ENCODE measurements at places on chromosomes 16 and 17.

GRCh38 chr17:6462692-6463091 is 18.4 kb downstream of the PIMREG start:
- no peak for DNase-seq

DNA sequence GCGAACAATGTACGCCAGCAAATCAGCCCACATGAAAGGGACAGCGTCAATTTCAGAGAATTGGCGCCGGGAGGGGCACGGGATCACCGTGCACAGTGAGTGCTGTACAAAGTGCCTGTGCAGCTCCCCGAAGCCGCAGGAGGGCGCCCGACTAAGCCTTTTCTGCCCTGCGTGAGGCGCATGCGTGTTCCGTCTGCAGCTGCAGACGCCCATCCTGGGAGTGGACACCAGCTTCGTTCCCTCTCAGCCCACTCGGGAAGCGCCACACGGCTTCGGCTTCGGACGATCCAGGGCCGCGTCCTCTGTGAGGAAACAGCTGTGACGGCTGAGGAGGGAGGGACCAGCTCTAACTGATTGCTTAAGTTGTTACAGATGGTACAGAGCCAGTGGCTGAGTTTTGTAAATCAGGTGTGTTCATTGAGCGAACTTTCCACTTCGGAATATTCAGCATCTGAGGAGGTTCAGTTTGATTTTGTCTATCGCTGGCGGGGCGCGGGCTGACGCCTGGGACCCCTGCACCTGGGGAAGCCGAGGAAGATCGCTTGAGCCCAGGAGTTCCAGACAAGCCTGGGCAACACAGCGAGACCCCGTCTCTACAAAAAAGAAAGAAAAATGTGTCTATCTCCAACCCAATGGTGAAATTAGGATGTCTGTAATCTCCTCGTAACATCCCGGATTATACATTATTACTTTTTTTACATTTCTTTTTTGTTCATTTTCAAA is 15.4 kb upstream of the ZNF287 start:
- DNase-seq: peak; percentile 93

GRCh38 chr17:48985436-48986245 is 11.5 kb upstream of the IGF2BP1 start:
- no peak for DNase-seq

DNA sequence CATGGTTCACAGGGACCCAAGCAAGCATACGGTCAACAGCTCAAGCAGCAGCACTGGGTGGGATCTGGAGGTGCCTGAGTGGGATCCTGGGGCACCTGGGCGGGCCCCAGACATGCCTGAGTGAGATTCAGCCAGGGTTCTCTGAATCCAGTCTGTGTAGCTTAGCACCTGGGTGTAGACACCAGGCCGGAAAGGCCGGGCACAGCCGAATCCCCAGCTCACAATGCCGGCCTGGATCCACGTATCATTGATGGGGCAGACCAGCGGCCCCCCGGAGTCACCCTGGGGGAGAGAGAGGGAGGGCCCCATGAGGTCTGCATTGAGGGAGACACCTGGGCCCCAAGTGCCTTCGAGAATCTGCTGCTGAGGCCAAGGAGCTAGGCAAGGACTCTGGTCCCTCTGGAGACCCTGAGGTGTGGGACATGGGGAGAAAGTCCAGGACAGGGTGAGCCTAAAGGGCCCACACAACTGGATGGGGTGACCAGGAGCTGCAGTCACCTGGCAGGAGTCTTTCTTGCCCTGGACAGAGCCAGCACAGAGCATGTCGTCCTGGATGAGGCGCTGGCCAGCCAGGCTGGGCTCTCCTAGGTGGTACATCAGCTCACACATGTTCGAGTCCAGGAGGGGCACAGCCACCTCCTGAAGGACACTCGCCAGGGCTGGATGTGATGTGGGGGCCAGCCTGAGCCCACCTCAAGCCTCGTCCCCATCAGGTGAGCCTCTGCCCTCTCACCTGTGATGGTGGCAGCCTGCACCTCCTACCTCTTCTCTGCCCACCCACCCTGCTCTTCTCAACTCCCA is 9.7 kb downstream of the ZG16B start:
- DNase-seq: no peak

DNA sequence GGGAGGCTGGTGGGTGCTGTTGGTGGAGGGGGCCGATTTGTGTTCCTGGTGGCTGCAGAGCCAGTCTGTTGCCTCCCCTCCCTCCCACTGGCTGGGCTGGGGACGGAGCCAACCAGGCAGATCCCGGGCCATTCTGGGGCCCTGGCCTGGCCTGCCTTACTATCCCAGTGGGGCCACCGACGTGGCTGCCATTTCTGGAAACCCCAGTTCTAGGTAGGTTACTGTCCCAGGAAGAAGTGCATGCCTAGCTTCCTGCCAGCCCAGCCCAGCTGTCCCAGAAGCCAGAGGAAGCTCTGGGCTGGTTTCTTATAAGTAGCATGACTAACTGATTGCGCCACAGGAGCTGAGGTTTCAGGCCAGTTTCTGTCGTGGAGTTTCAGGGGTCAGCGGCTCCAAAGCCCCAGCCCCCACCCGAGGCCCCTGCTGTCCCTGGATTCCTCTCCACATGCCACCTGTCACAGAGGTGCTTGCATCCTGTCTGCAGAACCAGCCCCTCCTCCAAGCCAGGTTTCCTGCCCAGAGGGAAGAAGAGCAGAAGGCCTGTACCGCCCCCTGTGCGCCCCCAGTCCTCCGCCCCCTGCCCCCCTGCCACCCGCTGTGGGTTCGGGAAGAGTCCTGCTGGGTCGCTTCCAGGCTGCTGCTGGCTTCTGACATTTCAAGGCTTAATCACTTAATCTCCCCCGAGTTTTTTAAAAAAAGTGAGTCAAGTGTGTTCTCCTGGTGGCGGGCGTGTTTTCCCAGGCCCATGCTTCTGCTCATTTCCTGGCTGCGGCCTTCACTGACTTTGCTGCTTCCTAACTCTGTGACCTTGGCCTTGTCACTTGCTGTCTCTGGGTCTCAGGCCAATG is 13.2 kb downstream of the IL4R start:
- peak; percentile 75 for DNase-seq

- no peak for DNase-seq
Observed at GRCh38 chr17:50118076-50118827, 11.7 kb downstream of the SAMD14 start.

DNA sequence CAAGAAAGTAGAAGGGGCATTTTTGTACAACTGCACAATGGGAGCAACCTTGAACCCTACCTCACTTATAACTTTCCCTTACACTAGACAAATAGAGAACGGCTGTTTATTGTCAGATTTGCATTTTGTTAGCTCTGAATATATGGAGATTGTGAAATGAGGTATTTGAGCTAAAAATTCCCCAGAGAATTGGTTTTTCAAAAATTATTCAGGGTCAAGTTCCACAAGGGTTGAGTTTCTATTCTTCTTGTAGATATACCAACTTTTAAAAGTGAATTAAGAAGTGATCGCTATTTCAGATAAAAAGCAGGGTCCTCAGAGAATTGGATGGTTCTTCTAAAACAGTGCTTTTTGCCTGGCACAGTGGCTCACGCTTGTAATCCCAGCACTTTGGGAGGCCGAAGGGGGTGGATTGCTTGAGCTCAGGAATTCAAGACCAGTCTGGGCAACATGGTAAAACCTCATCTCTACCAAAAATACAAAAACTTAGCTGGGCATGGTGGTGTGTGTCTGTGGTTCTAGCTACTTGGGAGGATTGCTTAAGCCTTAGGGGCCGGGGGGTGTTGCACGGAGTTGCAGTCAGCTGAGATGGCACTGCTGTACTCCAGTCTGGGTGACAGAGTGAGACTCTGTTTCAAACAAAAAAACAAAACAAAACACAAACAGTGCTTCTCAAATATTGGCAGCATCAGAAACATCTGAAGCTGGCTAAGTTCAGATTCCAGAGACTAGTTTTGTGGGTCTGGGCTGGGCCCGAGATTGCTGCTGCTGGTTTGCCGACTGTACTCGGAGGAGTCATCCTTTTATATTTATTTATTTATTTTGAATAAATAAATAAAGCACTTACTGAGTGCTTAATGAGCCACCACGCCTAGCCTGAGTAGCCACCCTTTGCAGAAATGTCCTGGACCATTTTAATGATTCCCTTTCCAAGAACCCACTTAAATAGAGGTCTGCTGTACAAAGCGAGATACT is 50.9 kb downstream of the PECAM1 start:
- no peak for DNase-seq

DNA sequence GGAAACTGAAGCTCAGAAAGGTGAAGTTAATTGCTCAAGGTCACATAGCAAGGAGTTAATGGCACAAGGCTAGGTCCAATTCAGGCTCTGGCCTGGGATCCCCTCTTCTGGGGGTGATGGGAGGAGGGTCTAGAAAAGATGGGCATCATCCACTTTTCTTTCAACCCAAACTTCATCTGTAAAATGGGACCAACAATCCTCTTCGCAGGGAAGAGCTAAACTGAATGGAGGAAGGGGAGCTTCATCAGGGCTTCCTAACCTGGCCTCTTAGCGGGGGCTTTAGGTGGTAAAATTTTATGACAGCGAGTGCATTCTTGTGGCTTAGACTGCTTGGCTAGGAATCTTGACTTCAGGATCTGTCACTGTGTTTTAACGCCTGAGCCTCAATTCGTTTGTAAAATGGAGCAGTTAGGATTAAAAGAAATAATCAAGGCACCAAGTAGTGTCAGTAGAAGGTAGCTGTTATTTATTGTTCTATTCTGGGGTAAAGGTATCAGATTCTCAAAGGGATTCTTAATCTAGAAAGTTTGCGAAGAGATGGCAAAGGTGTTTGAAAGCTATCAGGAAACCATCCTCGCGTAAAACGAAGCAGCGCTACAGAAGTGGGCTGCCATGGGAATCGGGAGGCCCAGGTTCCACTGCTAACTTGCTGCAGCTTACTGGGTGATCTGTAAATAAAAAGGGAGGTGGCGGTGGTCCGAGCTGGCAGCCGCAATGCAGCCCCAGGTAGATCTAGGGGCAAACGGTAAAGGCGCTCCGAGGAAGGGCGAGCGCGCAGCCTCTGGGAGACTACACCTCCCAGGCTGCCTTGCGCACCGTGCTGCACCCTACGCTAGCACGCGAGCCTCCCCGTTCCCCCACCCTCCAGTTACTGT is 1.5 kb upstream of the SRCAP start:
- DNase-seq: no peak

DNA sequence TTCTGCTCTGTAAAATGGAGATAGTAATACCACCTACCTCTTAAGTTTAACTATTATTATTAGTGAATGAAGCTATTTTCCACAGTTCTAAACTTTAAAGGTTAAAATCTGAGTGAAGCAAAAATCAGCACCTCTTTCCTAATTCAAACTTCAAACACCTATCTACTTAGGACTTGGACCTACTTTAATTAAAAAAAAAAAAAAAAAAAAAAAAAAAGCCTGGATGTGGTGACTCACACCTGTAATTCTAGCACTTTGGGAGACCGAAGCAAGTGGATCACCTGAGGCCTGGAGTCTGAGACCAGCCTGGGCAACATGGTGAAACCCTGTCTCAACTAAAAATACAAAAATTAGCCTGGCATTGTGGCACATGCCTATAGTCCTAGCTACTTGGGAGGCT is 5.0 kb upstream of the KANSL1 start:
- no peak for DNase-seq

DNA sequence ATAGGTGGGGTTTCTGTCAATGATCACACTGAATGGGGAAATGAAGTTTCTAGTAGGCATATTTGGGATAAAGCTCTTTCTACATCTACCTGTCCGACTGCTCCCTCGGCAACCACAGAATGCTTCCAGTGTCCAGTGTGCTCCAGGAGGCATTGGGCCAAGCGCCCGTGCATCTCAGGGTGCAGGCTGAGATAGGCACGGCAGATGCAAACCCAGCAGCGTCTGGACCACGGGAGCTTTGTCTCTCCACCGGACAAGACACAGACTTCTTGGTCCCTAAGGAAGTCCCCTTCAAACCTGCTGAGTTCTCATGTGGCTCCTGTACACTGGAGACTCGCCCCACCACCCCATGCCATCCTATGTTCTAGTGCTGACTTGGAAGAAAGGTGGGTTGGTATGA is 202.8 kb downstream of the RPTOR start:
- DNase-seq: no peak

- peak; percentile 62 for DNase-seq
Observed at GRCh38 chr17:28227316-28228108, 91.5 kb upstream of the TMEM97 start.

GRCh38 chr16:5216441-5217080 is 119.0 kb upstream of the EEF2KMT start:
- no peak for DNase-seq

GRCh38 chr17:58970609-58971450 is 135.8 kb downstream of the TRIM37 start:
- no peak for DNase-seq

DNA sequence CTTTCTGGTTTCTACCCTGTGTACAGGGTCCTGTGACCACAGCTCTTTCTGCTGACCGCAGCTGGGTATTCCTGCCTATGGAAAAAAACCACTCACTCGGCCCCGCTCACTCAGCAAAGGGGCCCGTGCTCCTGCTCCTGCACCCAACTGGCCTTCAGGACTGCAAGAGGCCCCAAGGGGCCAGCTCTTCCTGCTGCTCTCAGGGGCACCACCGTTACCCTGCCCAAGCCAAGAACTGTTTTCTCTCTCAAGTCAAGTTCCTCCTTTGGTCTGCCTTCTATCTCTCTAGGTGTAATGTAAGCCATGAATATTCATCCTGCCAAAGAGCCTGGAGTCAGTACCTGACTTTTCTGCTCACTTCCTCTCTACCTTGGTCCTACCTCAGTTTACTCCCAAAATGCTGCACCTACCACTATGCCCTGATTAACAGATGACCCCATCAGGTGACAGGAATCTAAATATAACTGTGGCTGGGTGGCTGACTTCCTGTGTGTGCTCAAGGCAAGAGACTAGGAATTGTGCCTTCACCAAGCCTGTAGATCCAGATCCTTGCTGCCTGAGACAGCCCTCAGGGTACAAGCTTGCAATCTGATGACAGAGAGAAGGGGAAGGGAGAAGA is 20.4 kb upstream of the SCIMP start:
- no peak for DNase-seq

- no peak for DNase-seq
Observed at GRCh38 chr16:56506941-56507340, 12.9 kb downstream of the BBS2 start.

DNA sequence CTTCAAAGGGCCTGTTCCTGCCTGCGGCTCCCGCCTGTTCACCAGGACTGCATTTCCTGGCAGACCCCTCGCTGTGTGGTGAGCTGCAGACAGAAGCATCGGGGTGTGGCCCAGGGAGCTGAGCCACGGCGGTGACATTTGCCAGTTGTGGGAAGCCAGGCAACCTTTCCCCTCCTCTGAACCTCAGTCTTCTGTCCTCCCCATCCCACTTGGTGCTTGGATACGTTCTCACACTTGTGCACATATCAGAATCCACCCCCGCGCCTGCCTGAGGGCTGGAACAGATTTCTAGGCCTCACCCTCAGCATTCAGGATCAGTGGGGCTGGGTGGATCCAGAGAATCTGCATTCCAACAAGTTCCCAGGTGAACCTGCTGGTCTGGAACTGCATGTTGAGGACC is 63.5 kb downstream of the CRISPLD2 start:
- no peak for DNase-seq

DNA sequence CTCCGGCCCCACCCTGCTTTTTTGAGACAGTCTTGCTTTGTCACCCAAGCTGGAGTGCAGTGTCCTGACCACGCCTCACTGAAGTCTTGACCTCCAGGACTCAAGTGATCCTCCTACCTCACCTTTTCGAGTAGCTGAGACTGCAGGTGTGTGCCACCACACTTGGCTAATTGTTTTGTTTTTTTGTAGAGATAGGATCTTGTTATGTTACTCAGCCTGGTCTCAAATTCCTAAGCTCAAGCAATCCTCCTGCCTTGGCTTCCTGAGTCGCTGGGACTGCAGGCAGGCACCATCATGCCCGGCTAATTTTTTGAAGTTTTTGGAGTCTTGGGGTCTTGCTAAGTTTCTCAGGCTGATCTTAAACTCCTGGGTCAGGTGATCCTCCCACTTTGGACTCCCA is 206.7 kb downstream of the SHISA9 start:
- no peak for DNase-seq
